Hepatocyte (in vitro differentiated cells): ENCODE measurements at places on chromosomes 13 and 19. TPM values are rescaled to one million over a fixed set of nuclear protein-coding genes. Genes with fewer than 3 reads are reported as not detected.

DNA sequence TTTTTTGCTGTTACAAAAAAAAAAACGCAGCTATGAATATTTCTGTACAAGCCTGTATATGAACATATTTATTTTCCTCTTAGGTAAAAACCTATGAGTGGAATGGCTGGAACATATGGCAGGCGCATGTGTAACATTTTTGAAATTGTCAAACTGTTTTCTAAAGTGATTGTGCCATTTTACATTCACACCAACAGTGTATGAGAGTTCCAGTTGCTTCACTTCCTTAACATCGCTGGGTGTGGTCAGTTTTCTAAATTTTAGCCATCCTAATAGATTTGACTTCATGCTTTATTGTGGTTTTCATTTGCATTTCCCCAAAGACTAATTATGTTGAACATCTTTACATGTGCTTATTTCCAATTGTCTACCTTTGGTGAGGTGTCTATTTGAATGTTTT is 306.8 kb downstream of the KCNRG start:
- H3K27ac ChIP-seq: no peak overlapping the region
- H3K36me3 ChIP-seq: no peaks in the 10 kb centered on the region
- peaks cover 23% of the 10 kb centered on the region for H3K4me1 ChIP-seq
- DNase-seq: no peak

DNA sequence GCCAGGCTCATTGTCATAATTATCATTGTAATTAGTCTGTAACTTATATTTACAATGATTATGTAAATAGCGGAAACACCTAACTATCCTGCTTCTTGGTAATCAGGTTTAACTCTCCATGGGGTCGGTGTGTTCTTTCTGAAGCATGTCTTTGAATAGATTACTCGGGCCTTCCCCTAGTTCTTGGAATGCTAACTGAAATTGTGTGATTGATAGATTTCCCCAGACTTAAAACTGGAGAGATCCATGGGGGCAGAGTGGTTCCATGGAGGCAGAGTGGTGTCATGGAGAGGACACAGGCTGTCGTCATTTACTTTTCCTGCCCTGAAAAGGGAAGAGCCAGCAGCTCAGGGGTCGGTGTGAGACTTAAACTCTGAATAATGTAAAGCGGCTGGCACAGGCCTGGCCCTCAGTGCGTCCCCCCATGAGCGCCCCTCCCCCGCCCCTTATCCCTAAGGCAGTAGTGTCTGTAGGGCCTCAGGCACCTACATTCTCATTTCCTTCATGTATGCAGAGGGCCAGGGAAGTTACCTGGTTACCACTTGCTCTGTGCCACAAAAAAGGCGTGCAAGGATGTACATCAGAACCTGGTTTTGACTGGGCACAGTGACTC is 225.1 kb downstream of the TM9SF2 start:
- DNase-seq: no peak
- no peaks in the 10 kb centered on the region for H3K36me3 ChIP-seq
- no peak overlapping the region for H3K27ac ChIP-seq
- H3K27me3 ChIP-seq: no peaks in the 10 kb centered on the region

DNA sequence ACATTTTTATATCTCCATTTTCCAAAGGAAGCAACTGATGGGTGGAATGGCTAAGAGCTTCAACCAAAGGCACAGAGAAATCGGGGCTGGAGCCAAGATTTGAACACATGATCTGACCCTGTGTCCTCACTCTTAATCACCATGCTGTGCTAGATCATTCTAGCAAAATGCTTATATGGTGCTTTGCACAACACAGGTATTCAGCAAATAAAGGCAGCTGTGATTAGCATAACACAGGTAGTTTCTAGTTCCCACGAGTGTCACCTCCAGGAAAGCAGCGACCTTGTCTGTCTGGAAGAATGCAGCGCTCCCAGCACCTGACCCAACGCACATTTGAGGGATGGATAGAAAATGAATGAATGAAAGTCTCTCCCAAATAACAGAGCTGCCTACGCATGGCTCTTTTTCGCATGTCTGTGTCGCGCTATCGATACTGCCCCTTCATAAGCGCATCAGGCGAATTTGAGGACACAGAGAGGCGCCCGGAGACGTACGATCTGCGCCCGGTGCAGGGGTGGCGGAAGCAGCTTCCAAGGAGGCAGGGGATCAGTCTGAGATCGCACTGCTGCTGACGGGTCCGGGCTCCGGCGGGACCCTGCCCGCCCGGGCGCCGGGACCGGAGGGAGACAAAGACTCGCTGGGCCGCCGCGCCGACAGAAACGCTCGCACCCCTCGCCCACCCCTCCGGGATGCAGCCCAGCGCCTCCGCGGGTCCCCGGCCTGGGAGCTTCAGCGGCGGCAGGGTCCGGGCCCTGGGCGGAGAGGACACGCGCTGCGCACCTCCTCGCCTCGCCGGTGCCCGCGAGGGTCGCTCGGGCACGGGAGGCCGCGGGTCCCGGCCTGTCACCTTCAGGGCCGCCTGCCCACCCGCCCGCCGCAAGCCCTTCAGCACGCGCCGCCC is 609 bp downstream of the EPS15L1 start:
- H3K4me3 ChIP-seq: peak overlapping the region; percentile 76
- DNase-seq: peak; percentile 39
- peaks cover 14% of the 10 kb centered on the region for H3K4me1 ChIP-seq
- no peaks in the 10 kb centered on the region for H3K36me3 ChIP-seq
- peak overlapping the region; percentile 78 for H3K27ac ChIP-seq
- no peaks in the 10 kb centered on the region for H3K27me3 ChIP-seq

- H3K4me3 ChIP-seq: no peak overlapping the region
- DNase-seq: no peak
- no peaks in the 10 kb centered on the region for H3K27me3 ChIP-seq
- no peaks in the 10 kb centered on the region for H3K4me1 ChIP-seq
- H3K27ac ChIP-seq: no peak overlapping the region
- no peaks in the 10 kb centered on the region for H3K36me3 ChIP-seq
Observed at GRCh38 chr13:98232456-98232855, 55.4 kb upstream of the RNF113B start.

The NRTN gene
- 31.1 and 35.6 TPM in 2 replicates for polyA plus RNA-seq

DNA sequence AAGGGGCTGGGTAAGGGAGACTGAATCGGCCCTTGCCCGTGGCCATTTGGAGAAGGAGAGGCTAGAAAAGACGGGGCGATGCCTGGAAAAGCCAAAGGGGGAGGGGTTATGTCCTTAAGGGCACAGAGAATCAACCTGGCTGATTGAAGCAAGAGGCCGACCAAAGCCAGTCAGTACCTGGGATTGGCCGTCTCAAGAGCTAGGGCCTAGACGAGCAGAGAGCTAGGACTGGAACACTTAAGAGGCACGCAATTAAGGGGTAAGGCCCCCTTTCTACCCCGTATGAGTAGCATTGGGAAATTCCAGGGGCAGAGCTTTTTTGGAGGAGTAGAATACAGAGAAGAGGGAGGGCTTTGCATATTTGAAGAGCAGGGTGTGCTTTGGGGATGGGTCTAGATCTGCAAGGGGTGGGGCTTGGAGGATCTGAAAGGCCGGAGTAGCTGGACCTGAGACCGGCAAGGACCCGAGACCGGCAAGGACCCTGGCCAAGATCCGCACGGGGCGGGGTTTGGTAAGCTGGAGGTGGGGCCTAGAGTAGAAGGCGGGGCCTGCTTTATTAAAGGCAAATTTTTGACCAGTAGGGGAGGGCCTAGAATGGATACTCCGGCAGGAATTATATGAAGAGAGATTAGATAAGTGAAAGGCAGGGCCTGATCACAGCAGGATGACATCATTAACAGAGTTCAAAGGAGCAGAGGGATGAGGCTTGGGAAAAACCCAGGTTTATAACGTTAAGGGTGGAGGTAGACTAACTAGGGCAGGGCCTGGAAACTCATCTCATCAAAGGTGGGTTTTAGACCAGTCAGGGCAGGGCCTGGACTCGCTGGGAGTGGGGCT is 10.7 kb upstream of the CACNG6 start:
- H3K27me3 ChIP-seq: peaks cover 37% of the 10 kb centered on the region
- H3K27ac ChIP-seq: peak overlapping the region; percentile 42
- H3K36me3 ChIP-seq: no peaks in the 10 kb centered on the region
- peak; percentile 67 for DNase-seq

DNA sequence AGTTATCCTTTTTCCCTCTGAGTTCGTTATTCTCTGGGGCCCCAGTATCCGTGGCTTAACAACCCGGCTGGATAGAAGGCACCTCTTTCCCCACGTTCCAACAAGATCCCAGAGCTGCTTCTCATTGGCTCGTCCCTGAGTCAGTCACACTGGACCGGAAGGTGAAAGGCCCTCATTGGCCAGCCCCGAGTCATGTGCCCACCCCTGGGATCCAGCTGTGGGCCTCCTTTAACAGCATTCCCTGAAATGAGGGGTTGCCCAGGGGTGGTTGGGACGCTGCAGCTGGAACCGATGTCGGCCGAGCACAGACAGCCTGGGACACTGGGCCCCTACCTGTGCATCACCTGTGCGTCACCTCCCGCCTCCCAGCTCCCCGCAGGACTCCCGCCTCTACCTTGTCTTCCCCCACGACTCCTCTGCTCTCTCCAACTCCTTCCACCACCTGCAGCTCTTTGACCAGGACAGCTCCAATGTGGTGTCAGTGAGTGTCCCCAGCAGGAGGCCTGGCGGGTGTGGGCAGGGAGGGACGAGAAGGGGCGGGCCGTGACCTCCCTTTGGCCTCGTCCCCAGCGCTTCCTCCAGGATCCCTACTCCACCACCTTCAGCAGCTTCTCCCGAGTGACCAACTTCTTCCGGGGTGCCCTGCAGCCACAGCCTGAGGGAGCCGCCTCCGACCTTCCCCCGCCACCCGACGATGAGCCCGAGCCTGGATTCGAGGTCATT is 4.3 kb downstream of the TBC1D17 start:
- H3K4me3 ChIP-seq: no peak overlapping the region
- DNase-seq: no peak
- H3K4me1 ChIP-seq: peaks cover 10% of the 10 kb centered on the region
- H3K27me3 ChIP-seq: no peaks in the 10 kb centered on the region
- no peak overlapping the region for H3K27ac ChIP-seq

The LHFPL6 gene
- polyA plus RNA-seq: 14.1 and 17.2 TPM in 2 replicates

DNA sequence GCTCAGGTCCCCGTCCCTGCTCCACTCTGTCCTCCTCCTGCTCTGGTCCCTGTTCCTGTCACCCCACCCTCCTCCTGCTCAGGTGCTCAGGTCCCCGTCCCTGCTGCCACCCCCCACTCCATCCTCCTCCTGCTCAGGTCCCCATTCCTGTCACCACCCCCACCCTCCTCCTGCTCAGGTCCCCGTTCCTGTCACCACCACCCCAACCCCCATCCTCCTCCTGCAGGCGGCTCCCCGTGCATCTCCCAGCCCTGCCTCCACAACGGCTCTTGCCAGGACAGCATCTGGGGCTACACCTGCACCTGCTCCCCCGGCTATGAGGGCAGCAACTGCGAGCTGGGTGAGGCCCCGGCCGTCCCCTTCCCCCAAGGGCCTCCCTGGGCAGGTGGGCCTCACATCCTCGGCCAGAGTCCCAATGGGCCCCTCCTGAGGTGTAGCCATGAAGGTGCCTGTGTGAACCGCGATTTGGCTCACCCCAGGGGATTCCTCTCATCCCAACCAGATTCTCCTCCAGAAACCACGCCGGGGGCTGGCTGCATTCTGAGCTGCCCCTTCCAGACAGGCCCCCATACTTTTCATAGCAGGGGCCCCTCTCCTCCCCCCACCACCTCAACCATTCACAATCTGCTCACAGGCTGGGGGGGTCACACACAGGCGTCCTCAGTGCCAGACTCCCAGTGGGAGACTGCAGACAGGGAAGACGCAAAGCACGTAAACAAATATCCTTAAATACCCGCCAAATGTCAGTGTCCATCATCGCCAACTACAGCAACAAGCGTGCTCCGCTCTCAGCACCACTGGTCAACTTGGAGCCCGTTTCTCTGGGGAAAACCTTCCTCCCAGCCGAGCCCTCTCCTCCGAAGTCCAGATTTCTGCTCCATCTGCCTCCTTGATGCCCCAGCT is 4.6 kb downstream of the PROZ start:
- no peaks in the 10 kb centered on the region for H3K36me3 ChIP-seq
- H3K27ac ChIP-seq: no peak overlapping the region
- peak; percentile 4 for DNase-seq
- H3K4me3 ChIP-seq: no peak overlapping the region
- H3K27me3 ChIP-seq: peaks cover 9% of the 10 kb centered on the region

The IGFL1 gene
- polyA plus RNA-seq: not detected in 2 replicates

DNA sequence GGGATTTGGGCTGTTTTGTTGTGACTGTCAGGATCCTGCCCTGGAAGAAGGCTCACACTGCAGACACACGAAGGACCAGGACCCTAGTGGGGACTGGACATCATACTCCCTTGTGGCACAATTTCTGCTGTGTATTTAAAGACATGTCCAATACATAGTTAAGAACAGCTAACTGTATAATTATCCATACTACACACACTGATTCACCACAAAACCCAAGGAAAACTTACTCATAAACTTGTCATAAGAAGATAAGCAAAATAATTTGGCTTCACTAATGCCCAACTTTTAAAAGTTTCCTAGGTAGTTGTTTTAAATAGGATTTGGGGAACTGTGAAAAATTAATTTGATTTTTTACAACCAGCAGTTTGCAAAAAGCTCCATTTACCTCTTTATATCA is 46.1 kb downstream of the LATS2 start:
- H3K4me3 ChIP-seq: no peak overlapping the region
- H3K36me3 ChIP-seq: no peaks in the 10 kb centered on the region
- H3K4me1 ChIP-seq: peaks cover 43% of the 10 kb centered on the region
- H3K27me3 ChIP-seq: no peaks in the 10 kb centered on the region

The CBY2 gene
- polyA plus RNA-seq: not detected in 2 replicates

DNA sequence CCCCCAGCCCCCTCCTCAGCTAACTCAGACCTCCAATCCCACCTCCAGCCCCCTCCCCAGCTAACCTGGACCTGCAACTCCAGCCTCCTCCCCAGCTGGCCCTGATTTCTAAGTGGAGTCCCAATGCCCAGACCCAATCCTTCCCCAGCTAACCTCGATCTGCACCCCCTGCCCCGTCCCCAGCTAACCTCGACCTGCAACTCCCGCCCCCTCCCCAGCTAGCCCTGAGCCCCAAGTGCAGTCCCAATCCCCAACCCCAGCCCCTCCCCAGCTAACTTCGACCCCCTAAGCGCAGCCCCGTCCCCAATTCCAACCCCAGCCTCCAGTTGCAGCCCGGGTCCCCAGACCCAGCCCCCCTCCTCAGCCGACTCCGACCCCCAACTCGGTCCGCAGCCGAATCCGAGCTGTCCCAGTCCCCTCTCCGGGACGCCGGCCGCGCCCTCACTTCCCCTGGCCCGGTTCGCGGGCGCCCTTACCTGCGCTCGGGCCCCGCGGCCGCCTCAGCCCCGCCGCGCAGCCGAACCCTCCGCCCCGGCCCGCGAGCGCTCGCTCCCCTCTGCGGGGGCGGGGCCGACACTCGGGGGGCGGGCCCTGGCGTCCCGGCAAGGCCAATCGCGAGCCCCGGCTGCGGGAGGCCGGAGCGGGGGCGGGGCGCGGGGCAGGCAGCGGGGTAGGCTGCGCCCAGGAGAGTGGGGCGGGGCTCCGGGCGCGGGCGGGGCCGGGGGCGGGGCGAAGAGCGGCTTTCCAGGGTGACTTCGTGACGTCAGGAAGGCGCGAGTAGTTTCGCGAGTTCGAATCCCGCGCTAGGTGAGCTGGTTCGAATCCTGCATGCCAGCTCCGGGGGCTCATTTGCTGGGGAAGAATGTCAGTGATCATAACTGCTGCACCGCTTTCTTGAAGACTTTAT is at the start of gene GNG7:
Gene GNG7, minus strand, starts transcription at position 525 of the 907 bp plus-strand sequence. CDS start 182,006 bp downstream, outside the sequence.
- H3K27me3 ChIP-seq: peaks cover 11% of the 10 kb centered on the region
- no peaks in the 10 kb centered on the region for H3K36me3 ChIP-seq
- peaks cover 3% of the 10 kb centered on the region for H3K4me1 ChIP-seq
- H3K4me3 ChIP-seq: peak within 1 kb of the TSS; percentile 87

The TMEM238 gene
- polyA plus RNA-seq: 29.6 and 39.2 TPM in 2 replicates

The HIF3A gene
- polyA plus RNA-seq: 145 and 149 TPM in 2 replicates

- DNase-seq: no peak
- no peaks in the 10 kb centered on the region for H3K36me3 ChIP-seq
- H3K27ac ChIP-seq: no peak overlapping the region
- no peak overlapping the region for H3K4me3 ChIP-seq
- no peaks in the 10 kb centered on the region for H3K27me3 ChIP-seq
- no peaks in the 10 kb centered on the region for H3K4me1 ChIP-seq
Observed at GRCh38 chr13:88000787-88001186, 329.6 kb downstream of the SLITRK5 start.
